ENCODE measurements at places on chromosomes 11 and 22. TPM values are rescaled to one million over a fixed set of nuclear protein-coding genes. Genes with fewer than 3 reads are reported as not detected.
A peak's percentile ranks its signal among the peaks of the same experiment; 100 is the strongest.

GRCh38 chr11:47768101-47768612 lies 1.0 kb upstream of the FNBP4 start:
- peak overlapping the region; percentile 100 for H3K27ac ChIP-seq
- peaks cover 22% of the 10 kb centered on the region for H3K36me3 ChIP-seq
- H3K4me3 ChIP-seq, result peak overlapping the region; percentile 99

ADAMTS8 gene
- not detected for total RNA-seq

DNA sequence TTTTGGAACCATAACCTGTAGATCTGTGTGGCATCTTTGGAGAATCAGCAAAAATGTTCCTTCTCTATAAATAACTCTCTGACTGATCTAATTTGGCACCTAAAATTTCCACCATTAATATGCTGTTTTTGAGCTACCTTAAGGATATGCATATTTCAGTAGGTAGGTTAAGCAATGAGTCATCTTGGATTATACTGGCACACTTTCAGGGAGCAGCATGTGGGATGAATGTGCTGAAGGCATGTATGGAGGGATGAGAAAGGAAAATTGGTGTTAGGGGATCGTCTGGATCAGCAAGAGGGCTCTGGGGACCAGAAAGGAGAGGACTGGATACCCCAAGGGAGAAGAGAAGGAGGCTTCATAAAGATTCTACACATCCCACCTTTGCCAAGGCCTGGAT lies 44.6 kb upstream of the ELF5 start:
- no peak for DNase-seq
- H3K36me3 ChIP-seq, result no peaks in the 10 kb centered on the region
- no peaks in the 10 kb centered on the region for H3K4me1 ChIP-seq
- peaks cover 16% of the 10 kb centered on the region for H3K27me3 ChIP-seq

DNA sequence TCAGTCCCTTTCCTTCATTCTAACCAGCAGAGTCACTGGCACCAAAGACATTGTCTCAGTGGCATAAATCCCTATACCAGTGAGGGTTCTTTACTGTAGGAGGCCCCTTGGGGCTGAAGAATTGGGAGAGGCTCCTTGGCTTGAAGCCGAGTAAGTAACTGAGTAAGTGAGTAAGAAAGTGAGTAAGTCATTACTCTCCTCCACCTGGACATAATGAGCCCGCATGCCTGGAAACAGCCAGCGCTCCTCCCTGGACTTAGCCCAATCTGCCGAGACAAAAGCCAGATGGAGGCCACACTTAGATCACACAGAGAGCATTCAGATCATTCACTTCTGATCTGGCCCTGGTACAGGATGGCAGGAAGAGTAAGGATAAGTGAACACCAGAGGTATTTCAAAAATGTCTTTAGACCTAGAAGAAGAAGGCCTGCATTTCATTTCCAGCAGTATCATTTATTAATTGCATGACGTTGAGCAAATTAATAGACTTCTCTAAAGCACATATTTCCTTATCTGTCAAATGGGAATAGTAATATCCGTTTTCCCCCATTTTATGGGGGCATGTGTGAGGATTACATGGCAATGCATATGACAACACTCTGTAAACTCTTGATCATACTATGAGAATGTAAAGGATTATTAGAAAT lies 8.2 kb upstream of the MICAL3 start:
- H3K27ac ChIP-seq, result no peak overlapping the region
- no peak overlapping the region for H3K4me3 ChIP-seq
- no peaks in the 10 kb centered on the region for H3K4me1 ChIP-seq
- H3K27me3 ChIP-seq, result peaks cover 17% of the 10 kb centered on the region
- DNase-seq, result no peak

DNA sequence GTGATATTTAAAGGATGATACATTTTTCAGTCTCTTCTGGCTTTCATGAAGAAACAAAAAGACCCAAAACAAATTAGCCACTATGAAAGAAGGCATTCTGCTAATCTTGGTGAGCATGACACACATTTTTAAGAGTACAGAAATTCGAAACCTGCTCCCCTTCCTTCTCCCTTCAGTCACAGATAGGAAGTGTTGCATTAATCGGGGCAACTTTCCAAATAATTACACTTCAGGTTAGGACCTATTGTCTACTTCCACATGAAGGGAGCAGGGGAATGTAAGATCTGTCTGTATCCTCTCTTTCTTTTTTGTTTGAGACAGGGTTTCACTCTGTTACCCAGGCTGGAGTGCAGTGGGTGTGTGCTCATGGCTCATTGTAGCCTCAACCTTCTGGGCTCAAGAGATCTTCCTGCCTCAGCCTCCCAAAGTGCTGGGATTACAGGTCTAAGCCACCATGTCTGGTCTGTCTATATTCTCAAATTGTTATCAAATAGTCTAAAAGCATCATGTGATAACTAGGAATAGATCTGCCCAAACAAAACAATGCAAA lies 45.8 kb downstream of the NCAM1 start:
- H3K36me3 ChIP-seq, result no peaks in the 10 kb centered on the region
- no peaks in the 10 kb centered on the region for H3K27me3 ChIP-seq
- no peak for DNase-seq

GRCh38 chr22:36759481-36760159 lies 16.3 kb downstream of the IFT27 start:
- DNase-seq, result no peak
- no peak overlapping the region for H3K4me3 ChIP-seq
- H3K36me3 ChIP-seq, result peaks cover 4% of the 10 kb centered on the region
- H3K27ac ChIP-seq, result no peak overlapping the region

- DNase-seq, result no peak
- H3K27ac ChIP-seq, result peak overlapping the region; percentile 58
- H3K36me3 ChIP-seq, result peaks cover 2% of the 10 kb centered on the region
- H3K27me3 ChIP-seq, result no peaks in the 10 kb centered on the region
- peak overlapping the region; percentile 33 for H3K4me3 ChIP-seq
These were observed 99.5 kb downstream of the BCR start for GRCh38 chr22:23279781-23280180.

DNA sequence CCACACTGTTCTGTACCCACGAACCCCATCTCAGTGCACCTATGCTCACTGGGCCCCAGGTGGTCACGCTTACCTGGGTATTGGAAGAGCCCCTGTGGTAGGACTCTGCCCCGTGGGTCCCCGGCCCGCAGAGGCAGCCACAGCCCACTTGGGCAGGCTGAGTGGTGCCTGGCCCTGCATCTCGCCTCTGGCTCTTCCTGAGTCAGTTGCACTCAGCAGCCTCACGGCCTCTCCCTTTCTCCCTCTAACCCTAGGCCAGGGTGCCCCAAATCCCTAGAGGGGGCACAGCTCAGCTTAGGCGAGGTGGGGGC lies 9.7 kb downstream of the CRELD2 start:
- peaks cover 18% of the 10 kb centered on the region for H3K36me3 ChIP-seq
- H3K27me3 ChIP-seq, result no peaks in the 10 kb centered on the region
- H3K27ac ChIP-seq, result no peak overlapping the region

DNA sequence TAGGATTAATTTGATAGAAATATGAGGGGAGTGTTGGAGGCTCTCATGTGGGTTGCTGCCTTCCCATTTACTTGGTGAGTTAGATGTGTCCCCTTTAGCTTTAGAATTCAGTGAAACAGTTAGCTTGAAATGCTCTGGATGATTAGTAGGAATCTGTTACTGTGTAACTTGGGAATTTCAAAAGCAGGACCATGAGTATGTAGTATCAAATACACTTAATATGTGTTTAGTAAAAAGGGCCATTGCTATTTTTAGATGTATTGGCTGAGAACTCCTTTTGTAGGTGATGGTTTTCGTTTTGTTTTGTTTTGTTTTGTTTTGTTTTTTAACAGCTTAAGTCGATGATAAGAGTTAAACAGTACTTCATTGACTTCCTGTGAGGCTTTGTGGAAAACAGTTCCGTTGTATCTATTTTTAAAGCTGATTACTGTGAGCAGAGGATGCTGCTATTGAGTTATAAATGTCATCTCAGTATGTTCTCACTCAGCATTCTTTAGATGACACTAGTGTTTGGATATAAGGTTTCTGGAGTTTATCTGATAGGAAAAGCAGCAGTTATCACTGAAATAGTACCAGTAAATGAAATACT lies 53.5 kb downstream of the MCAM start:
- DNase-seq, result no peak
- H3K4me3 ChIP-seq, result no peak overlapping the region
- no peaks in the 10 kb centered on the region for H3K27me3 ChIP-seq
- H3K36me3 ChIP-seq, result peaks cover 15% of the 10 kb centered on the region
